CD4-positive, alpha-beta T cell treated with Interleukin-12 subunit alpha and Interleukin-12 subunit beta, for 1 hour (primary cell): ENCODE measurements at places on chromosomes 4 and X.

DNA sequence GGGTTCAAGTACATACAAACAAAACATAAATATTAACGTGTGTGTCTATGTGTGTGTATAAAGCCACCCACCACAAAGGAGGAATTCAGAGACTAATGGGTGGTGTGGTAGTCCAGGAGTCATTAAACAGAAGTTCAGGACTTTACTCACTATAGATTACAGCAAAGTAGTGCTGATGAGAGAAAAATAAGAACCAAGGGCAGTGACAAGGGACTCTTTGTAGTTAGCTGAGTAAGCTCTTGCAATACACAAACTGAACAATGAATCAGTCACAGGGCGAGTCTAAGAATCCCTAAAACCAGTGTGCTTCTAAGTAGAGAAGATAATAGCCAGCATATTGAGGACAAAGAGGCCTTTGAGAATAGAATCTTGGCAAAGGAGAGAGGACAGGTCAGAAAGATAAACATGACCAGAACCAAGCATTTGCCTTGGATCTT lies 232.4 kb downstream of the PPP3CA start:
- DNase-seq: no peak

DNA sequence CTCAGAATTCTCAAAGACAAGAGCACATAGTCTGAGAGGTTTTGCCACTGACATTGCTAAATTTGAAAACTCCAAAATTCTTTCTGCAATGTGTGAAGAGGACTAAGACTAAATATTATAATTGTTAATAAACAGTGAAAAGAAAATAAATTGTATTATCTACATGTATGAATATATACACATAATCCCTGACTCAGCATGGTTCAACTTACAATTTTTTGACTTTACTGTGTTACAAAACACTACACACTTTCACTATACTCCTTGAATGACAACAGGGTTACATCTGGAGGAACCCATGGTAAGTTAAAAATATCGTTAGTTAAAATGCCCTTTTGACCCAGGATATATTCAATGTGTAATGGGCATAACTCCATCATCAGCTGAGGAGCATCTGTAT lies 2017.2 kb upstream of the TENM3 start:
- DNase-seq: no peak

DNA sequence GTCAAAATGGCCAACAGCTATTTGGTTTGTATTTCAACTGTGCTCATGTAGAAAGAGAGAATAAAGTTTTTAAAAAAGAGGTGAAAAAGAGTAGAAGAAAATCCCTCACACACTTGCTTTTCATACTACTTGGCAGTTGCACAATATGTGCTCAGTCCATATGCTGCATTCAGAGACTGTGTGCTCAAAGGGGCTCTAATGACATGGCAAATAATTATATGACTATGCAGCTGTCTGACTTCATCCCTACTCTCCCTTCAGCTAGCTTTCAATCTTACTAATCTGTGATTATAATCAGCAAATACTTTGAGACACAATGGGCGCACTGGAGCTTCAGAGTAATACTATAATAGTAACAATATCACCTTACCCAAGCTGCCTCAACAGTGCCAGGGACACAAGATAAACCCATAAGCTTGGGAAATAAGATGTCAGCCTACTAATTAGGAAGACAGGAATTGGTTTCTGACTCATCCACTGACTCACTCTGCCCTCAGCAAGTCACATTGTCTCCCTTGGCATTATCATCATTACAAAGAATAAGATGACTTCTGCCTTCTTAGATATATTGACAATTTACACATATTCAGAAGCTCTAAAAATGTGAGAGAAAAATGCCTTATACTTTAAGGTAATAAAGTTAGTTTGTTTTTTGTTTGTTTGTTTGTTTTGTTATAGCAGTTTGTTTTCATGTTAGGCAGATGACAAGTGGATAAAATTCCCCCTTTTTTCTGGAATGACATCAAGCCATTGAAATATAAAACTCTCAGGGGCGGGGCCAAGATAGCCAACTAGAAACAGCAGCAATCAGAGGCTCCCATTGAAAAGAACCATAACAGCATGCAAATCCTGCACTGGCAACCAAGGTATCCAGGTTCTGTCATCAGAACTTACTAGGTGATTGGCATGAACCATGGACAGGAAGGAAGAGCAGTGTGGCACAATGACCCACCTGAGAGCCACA lies 311.6 kb downstream of the FAM133A start:
- no peak for DNase-seq

GRCh38 chrX:99750721-99751120 lies 659.4 kb downstream of the PCDH19 start:
- no peak for DNase-seq

DNA sequence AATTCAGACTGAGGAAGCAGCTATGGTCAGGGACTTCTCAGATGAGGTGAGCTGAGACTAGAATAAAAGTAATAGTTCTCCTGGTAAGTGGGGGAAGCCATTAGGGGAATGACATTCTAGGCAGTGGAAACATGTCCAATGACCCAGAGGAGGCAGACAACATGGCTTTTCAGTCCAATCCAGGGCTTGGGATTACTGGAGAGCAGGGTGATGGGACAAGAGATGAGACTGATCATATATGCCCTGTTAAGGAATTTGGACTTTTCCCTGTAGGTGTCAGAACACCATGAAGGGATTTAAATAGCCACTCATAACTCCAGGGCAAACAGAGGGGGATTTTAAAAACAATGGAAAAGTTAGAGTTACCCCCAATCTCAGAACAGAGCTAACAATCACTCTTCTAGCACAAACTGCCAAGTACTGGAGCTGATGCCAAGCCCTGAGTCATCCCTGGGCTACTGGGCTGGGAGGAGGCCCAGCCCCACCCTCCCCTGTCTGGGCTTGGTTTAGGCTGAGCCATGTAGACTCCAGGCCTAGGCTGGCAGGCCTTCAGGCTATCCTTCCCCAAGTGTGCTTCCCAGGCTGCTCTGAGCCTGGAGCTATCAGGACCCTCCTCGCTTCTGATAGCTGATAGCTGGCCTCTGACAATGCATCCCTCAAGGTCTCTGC lies 22.7 kb upstream of the MSN start:
- no peak for DNase-seq

- DNase-seq: no peak
Measured at GRCh38 chr4:7937006-7937405, 2.7 kb downstream of the AFAP1 start.

DNA sequence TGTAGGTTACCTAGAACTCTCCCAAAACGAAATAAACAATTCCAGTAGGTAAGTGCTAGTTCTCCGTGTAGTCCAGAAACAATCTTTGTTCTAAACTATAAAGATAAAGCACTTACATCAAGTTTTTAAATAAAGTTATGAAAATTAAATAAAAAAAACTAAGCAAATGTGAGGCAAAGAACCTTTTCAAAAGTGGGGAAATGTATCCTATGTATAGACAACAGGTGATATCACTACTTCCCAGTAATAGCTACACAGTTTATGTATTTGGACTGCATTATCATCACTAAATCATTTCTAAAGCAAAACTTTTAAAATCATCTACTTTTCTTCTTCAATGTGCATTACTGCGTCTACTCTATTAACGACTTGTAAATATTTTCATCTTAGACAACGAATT lies 2.0 kb downstream of the YTHDC1 start:
- DNase-seq: no peak

GRCh38 chr4:14247767-14248166 lies 620.2 kb upstream of the BOD1L1 start:
- DNase-seq: no peak

- no peak for DNase-seq
Measured at GRCh38 chr4:47054130-47054529, 22.8 kb downstream of the GABRB1 start.
